RPMI7951 (cell line): ENCODE measurements at places on chromosomes 5 and 9. TPM values are rescaled to one million over a fixed set of nuclear protein-coding genes. Genes with fewer than 3 reads are reported as not detected.
A peak's percentile ranks its signal among the peaks of the same experiment; 100 is the strongest.

- no peak for DNase-seq
These were observed 23.4 kb upstream of the GALNT10 start for GRCh38 chr5:154166901-154167791.

DNA sequence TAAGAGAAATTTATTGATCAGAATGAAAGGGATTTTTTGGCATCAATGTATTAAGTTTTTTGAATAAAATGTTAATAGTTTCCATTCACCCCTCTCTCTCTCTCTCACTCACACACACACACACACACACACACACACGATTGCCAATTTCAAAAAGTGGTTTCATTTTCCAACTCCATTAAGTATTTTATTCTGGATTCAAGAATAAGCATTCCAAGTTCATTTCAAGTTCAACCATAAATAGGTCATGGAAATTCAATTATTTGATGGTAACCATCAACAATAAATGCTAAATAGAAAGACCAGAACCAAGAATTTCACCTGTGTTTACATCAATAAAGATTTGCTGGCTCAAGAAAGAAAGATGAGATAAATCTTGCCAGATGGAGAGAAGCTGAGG is 171.6 kb downstream of the ADAMTS12 start:
- no peak for DNase-seq

DNA sequence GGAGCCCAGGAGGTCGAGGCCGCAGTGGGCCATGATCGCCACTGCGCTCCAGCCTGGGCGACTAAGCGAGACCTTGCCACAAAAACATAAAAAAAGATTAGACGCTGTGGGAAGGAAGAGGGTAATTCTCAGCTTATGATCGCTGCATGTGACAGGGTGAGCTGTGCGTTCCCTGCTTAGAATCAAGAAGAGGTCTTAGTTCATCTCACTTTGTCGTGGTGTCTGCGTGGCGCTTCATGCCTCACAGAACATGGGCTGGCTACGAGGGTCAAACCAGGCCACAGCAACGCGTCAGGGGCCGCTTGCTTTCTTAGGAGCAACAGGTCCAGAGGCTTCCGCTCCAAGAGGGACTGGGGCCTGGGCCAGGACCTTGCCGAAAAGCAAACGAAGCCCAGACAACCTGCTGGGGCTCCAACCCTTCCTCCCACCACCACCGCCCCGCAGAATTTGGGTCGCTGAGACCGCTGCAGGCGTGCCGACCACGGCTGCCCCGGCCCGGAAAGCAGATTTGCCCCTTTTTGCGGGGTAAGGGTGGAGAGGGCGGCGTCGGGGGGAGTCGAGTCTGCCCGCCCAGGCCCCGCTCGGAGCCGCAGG is 10.0 kb upstream of the GRIN1 start:
- DNase-seq = peak; percentile 39

- DNase-seq = no peak
These were observed 1.8 kb upstream of the NOTCH1 start for GRCh38 chr9:136547508-136548215.

- DNase-seq = no peak
These were observed 1087.7 kb upstream of the SEMA6A start for GRCh38 chr5:117662361-117662760.

DNA sequence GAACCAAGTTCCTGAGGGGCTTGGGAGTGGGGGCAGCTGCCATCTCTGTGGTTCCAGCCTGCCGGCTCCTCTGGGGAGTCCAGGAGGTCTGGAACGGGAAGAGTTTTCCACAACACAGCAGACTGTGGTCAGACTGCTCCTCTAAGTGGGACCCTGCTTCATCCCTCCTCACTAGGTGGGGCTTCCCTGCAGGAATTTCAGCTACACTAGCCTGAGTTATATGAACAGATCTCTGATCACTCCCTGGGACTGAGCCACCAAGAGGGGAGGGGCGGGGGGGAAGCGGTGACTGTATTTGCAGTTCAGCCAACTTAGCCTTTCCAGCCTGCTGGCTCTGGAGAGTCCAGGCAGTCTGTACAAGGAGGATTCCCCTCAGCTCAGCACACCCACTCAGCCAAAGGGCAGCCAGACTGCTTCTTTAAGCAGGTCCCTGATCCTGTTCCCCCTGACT is 19.4 kb downstream of the DTWD2 start:
- no peak for DNase-seq

- peak; percentile 83 for DNase-seq
These were observed 133.0 kb downstream of the GNA14 start for GRCh38 chr9:77514886-77515711.

DNA sequence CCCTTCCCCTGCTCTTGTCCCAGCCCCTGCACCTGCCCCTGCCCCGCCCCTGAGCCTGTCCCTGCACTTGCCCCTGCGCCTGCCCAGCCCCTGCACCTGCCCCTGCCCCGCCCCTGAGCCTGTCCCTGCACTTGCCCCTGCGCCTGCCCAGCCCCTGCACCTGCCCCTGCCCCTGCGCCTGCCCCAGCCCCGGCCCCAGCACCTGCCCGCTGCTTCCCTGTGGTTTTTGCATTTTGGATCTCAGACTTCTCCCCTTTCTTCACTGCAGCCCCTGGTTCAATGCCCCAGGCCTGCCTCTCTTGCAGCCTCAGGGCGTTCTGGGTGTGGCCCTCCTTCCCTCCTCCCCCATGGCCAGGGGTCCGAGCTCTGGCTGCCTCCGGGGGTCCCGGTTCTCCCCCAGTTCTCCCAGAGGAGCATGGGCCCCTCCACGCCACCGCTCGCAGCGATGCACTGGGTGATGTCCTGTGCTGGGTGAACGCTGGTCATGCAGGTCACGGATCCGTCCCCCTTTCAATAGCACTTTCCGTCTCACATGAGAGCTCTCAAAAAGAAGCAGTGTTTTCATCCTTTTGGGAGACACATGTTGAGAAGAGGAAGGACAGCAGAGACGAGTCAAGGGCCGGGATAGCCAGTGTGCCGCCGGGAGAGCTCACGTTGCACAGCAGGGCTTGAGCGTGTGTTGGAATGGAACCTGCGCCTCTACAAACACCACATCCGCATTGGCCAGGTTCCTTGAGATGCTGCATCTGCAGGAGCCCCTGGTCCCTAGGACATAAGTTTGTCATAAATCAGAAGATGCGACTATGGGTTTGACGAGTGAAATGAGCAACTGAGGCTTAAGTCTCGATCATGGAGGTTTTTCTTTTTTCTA is 44.0 kb upstream of the IRX4 start:
- DNase-seq = no peak

GRCh38 chr5:80339116-80339515 is 19.3 kb downstream of the SPZ1 start:
- no peak for DNase-seq

Gene SPINK7
- not detected in 2 replicates for total RNA-seq

Gene SLC1A3
- total RNA-seq = 48.9 and 58.8 TPM in 2 replicates
